Osteocyte (in vitro differentiated cells): ENCODE measurements at places on chromosomes 3 and 15. TPM values are rescaled to one million over a fixed set of nuclear protein-coding genes. Genes with fewer than 3 reads are reported as not detected.

Gene C2CD4A
- total RNA-seq, result not detected in 2 replicates

DNA sequence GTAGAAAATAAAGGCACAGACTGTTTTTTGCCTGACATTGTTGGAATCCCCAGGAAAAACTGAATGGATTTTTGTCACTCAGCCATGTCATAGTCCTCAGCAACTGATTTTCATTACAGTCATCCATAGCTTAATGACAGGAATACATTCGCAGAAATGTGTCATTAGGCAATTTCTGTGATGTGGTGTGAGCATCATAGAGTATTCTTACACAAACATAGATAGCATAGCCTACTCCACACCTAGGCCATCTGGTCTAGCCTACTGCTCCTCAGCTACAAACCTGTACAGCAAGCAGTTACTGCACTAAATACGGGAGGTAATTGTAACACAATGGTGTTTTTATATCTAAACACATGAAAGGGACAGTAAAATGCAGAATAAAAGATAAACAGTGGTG, 34.4 kb upstream of the FBN1 start:
- no peak overlapping the region for H3K4me3 ChIP-seq
- H3K36me3 ChIP-seq, result no peaks in the 10 kb centered on the region
- no peak for DNase-seq
- no peak overlapping the region for H3K27ac ChIP-seq
- peaks cover 43% of the 10 kb centered on the region for H3K4me1 ChIP-seq

- H3K36me3 ChIP-seq, result no peaks in the 10 kb centered on the region
- H3K4me1 ChIP-seq, result no peaks in the 10 kb centered on the region
- H3K27me3 ChIP-seq, result no peaks in the 10 kb centered on the region
- no peak overlapping the region for H3K4me3 ChIP-seq
- no peak for DNase-seq
- H3K27ac ChIP-seq, result no peak overlapping the region
These were observed 89.4 kb downstream of the EDEM1 start for GRCh38 chr3:5276934-5277333.

Gene LTF
- total RNA-seq, result not detected in 2 replicates
